Central memory CD4-positive, alpha-beta T cell (primary cell): ENCODE measurements at places on chromosomes 13 and 19.

- no peak for DNase-seq
Observed at GRCh38 chr19:29483944-29484581, 41.7 kb upstream of the VSTM2B start.

GRCh38 chr13:93270769-93271742, 44.4 kb downstream of the GPC6 start:
- no peak for DNase-seq

DNA sequence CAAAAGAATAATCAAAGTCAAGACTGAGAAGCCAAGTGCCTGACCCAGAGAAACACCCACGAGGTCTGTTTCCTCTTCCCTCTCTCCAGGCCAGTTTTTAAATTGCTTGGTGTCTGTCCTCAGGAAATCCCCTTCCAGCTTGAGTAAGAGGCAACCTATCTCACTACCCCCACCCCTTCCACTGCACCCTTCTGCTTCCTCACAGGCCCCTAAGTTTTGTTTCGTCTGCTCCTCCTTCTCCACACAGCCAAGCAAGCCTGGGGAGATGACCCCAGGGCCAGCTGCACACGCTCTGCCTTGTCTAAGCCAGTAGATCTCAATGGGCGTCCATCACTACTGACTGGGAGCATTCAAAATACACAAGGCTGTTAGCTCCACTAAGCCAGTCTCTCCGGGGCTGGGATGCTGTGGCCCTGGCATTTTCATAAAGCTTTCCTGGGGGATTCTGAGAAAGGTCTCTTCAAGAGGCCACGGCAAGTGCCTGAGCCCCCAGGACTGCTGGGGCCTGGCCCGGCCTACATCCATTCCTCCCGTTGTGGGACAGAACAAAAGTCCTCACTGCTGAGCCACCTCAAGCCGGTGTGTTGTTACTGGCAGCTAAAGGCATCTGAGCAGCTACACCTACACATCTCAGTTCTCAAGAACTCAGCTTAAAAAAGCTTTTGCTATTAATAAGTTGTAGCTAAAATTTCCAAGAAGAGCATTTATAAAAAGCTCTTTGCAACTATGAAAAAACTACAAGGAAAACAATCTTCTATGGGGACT, 14.9 kb upstream of the IL4I1 start:
- no peak for DNase-seq

DNA sequence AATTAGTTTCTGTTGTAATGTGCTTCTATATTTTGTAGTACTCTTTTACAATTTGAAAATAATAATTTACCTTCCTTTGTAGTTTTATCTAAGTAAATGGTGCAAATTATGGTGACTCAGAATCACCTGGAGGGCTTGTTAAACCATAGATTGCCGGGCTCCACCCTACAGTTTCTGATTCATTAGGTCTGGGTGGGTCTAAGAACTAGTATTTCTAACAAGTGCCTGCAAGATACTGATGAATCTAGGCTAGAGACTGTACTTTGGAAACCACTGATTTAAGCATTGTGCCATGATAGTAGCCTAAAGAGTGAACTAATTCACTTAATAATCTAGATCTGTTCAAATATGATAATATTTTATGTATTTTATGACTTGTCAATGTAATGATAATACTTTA, 437.4 kb upstream of the SPRY2 start:
- DNase-seq, result no peak

GRCh38 chr13:27853861-27854260, 61.6 kb downstream of the GSX1 start:
- DNase-seq, result no peak

DNA sequence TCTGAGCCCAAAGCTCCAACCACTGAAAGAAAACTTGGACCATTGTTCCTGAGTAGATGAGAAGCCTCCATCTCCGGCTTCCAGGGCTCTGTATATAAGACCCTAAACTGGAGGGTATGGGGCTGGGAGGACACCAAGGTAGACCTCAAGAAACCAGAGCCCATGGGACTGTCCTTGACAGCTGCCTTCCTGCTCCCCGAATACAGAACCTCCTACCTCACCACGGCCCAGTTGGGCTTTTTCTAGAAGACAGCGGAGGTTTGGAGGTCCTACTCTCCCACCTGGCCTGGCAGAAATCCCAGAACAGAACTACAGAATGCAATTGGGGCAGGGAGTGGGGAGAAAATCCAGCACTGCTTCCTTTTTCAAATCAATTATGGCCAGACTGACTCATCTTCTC, 177.3 kb upstream of the ZNF507 start:
- DNase-seq, result no peak

- no peak for DNase-seq
Observed at GRCh38 chr13:23510979-23511735, 59.1 kb upstream of the TNFRSF19 start.

DNA sequence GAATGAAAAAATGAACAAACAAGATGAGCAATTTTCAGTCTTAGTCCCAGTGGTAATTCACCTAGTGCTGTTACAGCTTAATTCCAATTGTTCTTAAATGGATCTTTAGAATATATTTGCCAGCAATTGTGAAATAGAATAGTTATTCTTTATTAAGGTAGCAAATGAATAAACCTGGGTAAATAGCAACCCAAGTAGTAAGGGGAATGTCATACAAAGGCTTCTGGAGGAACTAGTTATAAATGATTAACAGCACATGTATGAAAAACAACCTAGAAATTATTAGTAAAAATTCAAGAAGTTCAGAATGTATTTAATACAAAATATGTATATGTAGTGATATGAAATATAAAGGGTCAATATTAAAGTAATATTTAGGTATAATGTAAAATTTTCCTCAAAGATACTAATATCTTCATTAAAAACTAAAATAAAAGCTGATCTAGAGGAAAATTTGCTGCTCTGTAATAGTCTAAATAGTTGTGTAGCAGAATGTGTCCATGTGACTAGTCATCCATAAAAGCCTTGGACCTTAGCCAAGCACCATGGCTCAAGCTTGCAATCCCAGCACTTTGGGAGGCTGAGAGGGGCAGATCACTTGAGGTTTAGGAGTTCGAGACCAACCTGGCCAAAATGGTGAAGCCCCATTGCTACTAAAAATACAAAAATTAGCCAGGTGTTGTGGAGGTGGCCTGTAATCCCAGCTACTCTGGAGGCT, 535.9 kb upstream of the ATXN8OS start:
- DNase-seq, result no peak

DNA sequence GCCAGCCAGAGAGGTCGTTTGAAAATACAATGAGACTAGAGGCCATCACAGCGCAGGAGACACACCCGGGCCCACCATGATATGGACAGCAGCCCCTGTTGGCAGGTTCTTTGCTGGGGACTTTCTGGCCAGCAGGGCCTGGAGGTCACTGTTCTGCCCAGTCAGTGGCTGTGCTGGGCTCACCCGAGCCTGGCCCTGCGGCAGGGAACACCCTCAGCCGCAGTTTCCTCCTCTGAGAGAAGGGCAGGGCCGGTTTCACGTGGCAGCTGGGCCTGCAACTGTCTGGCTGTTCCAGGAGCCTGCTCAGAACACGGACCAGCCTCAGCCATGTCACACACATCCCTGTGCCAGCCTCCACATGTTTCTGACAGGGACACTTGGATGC, 39.4 kb downstream of the ADPRHL1 start:
- no peak for DNase-seq

DNA sequence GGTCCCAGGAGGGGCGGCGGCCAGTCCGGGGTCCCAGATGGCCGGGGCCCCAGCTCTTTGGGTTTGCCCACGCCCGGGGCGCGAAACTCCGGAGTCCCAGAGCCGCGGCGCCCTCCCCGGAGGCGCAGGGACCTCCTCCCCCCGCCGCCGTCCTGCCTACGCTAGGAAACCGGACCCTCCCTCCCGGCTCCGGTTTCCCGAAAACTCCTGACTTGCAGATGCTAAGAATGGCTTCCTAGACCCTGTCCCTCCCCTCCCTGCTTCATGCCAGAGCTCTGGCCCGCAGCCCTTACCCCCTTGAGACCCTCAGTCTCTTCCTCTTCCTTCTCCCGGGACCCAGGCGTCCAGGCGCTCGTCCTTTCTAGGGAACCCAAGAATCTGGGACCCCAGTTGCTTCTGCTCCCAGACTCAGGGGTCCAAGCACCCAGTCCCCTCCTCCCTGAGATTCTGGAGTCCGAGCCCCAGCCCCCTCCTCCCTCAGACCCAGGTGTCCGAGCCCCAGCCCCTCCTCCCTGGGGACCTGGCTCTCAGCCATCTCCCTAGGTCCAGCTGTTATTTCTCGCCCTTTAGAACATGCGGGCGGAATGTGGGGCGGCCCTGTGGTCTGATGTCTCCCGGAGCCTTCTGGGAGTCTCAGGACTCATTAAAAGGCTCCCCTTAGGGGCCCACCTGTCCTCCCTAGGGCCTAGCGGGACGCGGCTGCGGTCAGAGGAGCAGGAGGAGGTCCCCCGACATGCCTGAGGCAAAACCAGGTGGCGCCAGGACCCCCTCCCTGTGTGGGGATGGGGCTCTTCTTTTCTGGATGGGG, at the start of gene MYBPC2:
TSS of gene MYBPC2 (plus strand) at position 672 of the 808 bp plus-strand sequence. CDS start at position 734, 62 bp downstream.
- no peak for DNase-seq

DNA sequence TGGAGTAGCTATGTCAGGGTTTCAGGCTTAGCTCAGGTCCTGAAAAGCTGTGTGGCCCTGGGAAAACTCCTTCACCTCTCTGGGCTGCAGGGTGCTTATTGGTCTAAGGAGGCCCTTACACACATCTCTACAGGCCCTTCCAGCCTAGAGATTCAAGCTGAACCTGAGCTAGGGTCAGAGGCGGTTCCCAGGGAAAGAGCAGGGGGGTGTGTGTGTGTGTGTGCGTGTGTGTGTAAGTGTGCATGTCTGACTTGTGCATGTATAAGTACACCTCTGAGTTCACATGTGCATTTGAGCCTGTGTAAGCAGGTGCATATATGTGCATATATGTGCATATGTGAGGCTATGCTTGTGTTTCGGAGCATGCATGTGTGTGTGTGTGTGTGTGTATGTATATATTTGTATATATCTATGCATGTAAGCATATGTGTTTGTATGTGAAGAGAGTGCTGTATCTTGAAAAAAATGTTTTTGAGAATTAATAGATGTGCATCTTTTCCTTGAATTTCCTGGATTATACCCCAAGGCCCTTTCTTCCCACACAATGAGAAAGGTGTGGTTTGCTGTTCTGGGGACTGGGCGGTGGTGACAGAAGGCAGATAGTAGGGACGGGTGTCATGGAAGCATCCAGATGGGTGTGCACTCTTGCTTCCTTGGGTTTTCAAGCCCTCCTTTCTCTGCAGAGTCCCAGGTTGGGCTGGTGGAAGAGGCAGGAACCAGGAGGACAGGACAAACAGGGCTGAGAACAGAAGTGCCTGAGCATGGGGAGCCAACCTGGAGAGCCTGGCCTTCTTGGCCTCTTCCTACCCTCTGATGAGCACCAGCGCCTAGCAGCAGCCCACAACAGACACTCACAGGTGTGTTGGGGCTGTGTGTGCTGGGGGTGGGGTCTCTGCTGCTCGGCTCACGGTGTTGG, 150.3 kb upstream of the TSHZ3 start:
- DNase-seq, result no peak

DNA sequence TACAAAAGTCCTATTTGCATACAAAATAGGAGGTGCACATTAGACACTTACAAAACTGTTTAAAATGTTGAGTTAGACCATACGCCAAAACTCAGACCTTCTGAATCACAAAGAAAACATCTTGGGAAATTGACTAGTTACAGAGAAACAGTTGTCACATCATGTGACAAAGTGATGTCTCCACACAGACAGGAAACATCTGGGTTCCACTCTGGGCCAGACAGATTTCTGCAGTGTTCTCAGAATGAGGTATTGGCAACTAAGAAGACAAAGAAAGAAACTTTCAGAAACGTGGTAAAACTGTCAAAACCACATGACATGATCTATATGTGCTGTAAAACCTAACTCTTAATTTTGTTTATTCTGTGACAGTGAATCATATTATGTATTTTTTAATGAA, 6.7 kb downstream of the ZNF793 start:
- DNase-seq, result no peak

GRCh38 chr19:3039641-3040077, 10.6 kb upstream of the TLE2 start:
- DNase-seq, result no peak
